ENCODE measurements at places on chromosomes 12 and 14.

DNA sequence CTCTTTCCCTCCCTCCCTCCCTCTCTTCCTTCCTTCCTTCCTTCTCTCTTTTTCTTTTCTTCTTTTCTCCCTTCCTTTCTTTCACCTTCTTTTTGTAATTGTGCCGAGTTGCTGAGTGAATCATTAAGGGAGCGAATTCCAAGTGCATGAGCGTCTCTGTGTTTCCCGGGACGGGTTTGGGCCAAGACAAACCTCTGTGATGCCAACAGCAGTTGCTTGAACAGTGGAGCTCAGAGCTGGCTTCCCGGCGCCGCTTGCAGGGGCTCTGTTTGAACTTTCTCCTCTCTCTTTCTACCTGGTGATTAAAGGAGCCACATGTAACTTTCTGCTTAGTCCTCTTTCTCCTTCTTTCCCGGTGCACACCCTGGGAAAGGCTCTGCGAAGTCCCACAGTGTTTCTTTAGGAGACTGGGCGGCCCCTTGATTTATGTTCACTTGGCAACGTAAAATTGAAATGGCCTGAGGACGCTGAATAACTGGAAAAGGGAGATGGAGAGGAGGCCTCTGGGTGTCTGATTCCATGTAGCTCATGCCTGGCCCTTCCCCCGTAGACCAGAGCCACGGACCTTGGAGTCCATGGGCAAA, 33.7 kb upstream of the MAP1LC3B2 start:
- peak; percentile 84 for DNase-seq

- peak; percentile 76 for DNase-seq
These were observed 27.6 kb upstream of the ETV6 start for GRCh38 chr12:11621797-11622423.

DNA sequence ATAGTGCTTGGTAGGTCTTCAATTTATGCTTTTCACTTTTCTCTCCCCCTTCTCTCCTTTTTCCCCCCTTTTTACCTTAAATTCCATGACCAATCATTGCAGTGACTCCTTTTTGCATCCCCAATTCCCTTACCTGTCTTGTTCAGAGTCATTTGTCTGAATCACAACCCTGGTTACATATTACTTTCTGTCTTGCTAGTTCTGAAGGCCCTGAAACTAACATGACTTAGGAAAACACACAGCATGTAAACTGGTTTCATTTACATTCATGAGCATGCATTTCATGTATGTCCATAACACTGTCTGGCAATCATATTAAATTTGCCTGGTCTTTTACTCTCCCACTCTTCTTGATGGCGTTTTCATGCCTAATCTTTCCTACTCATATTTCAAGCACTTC, 20.3 kb upstream of the FOXG1 start:
- DNase-seq, result no peak

DNA sequence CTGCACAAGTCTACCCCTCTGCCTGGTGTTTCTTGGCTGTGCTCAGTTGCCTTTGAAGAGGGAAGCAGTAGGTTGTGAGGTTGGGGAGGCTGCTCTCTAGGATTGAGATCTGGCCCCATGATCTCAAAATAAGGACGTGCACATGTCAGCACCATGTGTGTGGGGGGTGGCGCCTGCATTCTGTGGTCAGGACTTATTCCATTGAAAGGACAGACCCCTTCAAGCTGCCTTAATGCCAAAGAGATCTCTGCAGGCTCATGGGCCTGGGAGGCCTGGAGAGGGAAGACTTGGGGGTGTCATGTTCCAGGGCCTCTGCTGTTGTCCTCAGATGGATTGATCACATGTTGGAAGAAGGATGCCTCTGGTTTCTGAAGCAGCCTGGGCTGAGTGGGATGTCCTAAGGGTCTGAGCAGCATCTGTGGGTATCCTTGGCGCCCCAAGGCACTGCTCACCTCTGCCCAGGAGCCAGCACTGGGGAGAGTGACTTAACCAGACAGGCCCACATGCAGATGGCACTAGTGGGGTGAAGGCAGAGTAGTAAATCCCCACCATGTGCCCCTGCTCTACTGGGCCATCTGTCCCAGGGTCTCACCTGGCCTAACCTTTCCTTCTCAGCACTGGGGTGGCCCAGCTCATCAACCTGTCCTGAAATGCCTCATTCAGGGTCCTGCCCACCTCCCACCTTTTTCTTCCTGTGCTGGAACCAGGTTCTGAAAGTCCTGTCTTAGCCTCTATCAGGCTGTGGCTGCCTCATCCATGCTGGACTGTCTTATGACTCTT, 118.9 kb downstream of the ADGRD1 start:
- peak; percentile 24 for DNase-seq

- peak; percentile 86 for DNase-seq
These were observed 13.2 kb upstream of the ARF6 start for GRCh38 chr14:49879646-49880204.

GRCh38 chr12:14435627-14436026, 70.1 kb downstream of the ATF7IP start:
- no peak for DNase-seq

DNA sequence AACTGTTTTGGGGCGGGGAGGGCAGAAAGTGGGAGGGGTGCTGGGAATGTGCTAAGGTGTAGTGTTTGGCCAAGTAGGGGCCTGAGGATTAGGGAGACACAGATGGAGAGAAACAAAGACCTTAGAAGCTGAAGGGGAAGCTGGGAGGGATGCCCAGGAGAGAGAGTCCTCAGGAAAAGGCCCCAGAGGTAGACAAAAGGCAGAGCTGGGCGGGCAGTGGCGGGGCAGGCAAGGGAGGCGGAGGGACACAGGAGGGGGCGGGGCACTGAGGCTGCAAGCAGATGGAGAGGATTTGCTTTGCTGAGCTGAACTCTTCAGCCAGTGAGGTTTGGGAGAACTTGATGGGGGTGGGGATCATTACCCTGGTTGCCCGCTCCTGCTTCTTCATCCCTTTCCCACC, 2.8 kb downstream of the PTMS start:
- peak; percentile 96 for DNase-seq

GRCh38 chr14:58362798-58363412, 32.8 kb upstream of the TOMM20L start:
- no peak for DNase-seq

DNA sequence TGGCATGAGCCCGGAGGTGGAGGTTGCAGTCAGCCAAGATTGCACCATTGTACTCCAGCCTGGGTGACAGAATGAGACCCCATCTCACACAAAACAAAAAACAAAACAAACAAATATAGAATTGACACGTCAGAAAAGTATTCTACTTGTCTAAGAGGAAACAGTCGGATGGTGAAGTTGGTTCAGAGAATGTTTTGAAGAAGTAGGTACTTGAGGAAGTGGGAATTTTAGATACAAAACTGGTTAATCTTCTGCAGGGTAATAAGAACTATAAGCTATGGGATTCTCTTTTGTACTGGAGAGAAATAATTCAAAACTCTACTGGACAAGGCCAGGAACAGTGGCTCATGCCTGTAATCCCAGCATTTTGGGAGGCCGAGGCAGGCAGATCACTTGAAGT, 14.6 kb upstream of the TCTN1 start:
- no peak for DNase-seq

DNA sequence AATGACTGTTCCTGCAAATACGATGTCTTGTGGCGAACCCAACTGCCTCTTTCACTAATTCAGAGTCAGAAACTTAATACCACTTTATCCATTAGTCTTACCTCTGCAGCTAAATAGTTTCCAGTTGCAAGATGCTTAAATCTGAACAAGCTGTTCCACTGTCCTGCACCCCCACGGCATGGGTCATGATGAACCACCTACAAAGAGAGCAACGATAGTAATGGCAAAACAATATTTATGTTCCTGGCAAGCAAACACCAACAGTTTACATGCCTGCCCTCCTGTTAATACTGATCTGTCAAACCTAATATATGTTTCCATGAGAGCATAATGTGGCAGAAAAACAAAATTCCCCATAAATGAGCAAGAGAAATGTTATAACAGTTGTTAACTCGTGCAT, 121.9 kb downstream of the ITPR2 start:
- no peak for DNase-seq

DNA sequence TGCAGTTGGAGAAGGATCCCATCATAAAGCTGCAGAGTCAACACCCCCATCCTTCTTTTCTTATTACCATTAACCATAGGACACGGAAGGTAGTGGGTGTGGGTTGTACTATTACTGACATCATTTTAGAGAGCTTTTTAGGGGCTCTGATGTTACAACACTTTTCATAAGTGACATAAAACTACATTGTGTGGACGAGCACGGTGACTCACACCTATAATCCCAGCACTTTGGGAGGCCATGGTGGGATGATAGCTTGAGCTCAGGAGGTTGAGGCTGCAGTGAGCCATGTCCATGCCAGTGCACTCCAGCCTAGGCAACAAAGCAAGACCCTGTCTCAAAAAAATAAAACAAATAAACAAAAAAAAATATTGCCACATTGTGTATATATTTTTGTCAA, 167.1 kb downstream of the DUSP6 start:
- no peak for DNase-seq

GRCh38 chr14:103109535-103110441, 13.5 kb upstream of the TNFAIP2 start:
- DNase-seq, result peak; percentile 89

- peak; percentile 88 for DNase-seq
These were observed 279.9 kb upstream of the SYT1 start for GRCh38 chr12:78584695-78585094.

- DNase-seq, result no peak
These were observed 10.0 kb downstream of the FGFR1OP2 start for GRCh38 chr12:26948309-26948708.

DNA sequence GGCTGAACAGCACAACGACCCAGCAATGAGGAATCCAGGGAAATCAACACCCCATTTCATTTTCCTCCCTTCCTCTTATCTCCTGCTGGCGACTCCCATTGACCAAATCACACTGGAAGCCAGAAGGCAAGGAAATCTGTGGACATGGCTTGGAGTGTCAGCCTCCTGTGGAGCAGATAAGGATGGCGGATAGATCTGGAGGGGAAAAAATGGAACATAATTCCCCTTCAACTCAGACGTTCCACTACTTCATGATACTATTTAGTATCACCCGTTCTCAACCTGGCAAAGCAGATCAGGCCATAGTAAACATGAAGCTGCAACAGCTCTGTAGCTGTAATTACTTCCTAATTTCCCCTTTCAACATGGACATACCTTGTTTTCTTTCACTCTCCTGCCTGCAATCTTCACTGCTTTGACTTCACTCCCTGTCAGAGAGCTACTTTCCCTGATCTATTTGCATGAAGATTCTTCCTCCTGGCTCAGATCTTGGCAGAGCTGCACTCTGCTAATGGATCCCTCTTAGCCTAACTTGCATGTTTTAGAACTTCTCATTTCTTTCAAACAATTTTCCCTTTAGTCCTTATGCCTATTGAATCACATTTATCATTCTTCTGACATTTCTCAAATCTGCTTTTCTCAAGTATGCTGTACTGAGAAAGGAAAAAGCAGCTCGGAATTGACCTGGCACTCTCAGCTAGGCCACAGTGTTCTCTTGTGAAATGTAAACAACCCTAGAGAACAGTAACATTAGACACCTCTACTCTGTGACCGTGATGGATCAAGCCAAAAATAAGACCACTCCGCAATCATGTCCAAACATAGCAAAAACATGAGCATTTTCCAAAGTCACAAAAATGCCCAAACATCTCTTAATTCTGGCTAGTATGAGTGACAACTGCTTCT, 135.1 kb downstream of the ETNK1 start:
- peak; percentile 72 for DNase-seq

GRCh38 chr14:89359477-89360222, 57.4 kb downstream of the FOXN3 start:
- no peak for DNase-seq

DNA sequence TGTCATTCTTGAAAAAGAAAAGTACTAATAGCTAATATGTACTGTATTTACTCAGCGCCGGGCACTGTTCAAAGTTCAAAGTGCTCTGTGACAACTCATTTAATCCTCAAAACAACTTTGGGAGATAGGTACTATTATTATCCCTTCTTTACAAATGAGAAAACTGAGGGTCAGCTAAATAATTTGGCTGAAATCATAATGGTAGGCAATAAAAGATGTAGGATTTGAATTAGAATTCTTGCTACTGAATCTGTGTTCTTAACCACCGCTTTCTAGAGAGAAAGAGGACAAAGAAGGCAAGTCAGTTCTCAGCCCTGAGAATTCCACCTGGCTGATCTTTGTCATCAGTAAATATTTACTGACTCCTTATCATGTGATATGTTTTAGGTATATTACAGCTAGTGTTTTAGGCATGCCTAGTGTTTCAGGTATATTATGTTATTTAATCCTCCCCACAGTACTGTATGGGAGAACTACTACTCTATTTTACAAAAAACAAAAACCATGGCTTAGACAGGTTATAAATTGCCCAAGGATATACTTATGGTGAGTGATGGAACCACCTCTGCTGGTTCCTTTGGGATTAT, 205.7 kb upstream of the GZMB start:
- no peak for DNase-seq

GRCh38 chr14:59529189-59529588, 44.9 kb downstream of the JKAMP start:
- no peak for DNase-seq

- peak; percentile 43 for DNase-seq
These were observed 266.4 kb upstream of the SFSWAP start for GRCh38 chr12:131444220-131445164.

DNA sequence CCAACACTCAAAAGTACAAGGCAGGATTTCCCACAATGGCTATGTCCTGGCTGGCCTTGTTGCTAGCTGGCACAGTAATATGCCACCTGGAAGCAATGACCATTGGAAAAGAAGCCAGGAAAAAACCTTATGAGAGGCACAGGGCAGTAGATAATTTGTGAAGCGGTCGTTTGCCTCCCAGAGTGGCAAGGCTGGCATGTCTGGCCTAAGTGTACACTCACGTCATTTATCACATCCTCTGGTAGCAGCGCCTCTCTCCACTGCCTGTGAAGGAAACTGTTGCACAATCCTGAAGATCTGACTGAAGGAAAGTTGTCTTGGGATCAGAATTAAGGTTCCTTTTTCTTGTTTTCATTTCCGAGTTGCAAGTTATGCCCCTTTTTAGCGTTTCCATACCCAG, 408.5 kb downstream of the ZFP36L1 start:
- DNase-seq, result no peak

DNA sequence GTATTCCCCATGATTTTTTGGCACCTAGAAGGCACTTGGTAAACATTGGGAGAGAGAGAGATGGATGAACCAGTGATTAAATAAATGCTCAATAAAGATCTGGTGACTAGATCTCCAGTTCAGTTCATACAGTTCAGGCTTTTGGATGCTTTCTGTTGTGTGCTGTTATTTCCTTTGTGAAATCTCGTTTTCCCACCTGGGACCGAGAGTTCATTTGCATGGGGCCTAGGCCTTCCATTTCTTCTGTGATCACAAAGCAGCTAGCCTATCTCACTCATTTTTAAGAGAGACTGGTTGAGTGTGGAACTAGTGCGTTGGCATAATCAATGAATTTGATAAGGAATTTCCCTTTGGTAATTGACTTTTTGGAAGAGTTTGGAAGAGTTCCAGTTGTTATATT, 104.0 kb downstream of the VRK1 start:
- DNase-seq, result no peak

- DNase-seq, result no peak
These were observed 53.5 kb downstream of the ADGRD1 start for GRCh38 chr12:131007031-131007739.

- DNase-seq, result peak; percentile 19
These were observed 324.6 kb downstream of the TMEM121 start for GRCh38 chr14:105850853-105851581.
